ENCODE measurements at places on chromosomes 11 and 22.

- no peak for DNase-seq
Observed at GRCh38 chr11:19018901-19019300, 41.6 kb downstream of the MRGPRX2 start.

DNA sequence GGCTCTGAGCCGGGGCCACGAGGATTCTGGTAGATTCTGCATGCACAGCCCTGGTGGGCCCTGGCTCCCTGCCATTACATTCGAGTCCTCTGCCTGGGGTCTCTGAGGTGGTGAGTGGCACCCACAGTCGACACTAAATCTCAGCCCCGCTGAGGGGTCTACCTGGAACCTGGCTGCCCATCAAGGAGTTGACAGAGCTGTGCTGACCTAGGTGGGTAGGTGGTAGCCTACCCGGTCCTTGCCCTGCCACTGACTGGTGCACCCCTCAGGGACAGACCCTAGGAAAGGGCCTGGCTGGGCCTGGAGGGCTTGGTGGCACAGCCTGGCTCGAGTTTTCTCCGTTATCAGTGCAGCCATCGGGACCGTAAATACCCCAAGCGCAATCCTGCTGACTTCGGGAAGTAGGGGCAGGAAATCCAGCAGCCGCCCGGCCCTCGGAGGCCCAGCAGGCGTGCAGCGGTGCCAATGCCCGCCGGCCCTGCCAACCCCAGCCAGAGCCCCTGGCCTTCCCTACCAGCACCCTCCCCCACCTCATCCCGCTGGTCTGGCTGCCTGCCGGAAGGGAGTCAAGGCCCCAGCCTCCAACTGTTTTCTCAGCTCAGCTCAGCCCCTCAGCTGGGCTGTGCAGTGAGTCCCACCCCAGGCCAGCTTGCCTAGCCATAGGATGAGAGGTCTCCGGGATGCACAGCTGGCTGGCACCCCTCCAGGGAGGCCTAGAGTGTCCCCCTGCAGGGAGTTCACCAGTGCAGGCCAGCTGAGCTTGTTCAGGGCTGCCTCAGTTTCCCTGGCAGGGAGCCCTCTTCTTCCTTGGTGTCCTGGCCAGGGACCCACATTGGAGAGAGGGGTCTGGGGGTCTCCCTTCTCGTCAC is 80.4 kb upstream of the KCNQ1OT1 start:
- DNase-seq, result no peak

DNA sequence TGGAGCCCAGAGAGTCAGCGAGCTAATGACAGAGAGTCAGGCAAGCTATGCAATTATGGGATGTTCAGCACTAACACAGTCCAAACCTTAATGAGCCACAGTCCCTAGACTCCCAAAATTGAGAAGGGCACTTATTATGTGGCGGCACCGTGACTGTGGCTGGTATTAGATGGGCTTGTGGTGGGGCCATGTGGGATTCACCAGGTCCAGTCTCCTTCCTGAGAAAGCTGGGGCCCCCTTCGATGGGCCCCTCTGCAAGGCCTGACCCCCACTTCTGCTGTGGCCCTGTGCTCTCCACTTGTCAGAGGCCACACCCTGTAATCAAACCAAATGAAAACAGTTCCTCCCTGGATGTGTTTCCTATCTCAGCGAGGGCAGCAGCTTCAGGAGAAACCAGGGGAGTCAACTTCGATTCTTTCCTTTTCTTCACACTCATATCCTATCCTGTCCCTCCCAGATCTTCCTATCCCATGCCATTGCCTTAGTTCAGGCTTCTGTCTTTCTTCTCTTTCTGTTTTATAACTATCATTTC is 42.9 kb downstream of the INSC start:
- DNase-seq, result no peak

DNA sequence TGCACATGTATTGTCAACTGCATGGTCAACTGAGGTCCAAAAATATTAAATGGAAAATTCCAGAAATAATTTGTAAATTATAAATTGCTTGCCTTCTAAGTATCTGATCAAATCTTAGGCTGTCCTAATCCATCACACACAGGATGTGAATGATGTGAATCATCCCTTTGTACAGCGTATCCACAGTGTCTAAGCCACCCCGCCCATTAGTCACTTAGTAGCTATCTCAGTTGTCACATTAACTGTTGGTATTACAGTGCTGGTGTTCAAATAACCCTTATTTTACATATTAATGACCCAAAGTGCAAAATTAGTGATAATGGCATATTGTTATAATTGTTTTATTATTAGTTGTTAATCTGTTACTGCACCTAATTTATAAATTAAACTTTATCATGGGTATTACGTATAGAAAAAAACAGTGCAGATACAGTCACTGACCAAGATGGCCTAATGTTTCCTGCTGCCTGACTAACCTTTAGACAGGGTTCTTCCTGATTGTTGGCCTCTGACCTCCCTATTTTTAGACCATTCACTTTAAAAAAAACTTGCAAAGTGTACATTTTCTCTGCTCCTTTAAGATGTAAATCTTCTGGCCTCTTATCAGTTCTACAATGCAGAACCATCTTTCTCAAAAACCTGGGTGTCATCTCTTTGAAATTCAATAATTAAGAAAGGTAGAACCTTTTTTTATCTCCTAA is 2.9 kb upstream of the SVIP start:
- no peak for DNase-seq

GRCh38 chr11:93804879-93805278 is 20.8 kb downstream of the MED17 start:
- DNase-seq, result no peak

DNA sequence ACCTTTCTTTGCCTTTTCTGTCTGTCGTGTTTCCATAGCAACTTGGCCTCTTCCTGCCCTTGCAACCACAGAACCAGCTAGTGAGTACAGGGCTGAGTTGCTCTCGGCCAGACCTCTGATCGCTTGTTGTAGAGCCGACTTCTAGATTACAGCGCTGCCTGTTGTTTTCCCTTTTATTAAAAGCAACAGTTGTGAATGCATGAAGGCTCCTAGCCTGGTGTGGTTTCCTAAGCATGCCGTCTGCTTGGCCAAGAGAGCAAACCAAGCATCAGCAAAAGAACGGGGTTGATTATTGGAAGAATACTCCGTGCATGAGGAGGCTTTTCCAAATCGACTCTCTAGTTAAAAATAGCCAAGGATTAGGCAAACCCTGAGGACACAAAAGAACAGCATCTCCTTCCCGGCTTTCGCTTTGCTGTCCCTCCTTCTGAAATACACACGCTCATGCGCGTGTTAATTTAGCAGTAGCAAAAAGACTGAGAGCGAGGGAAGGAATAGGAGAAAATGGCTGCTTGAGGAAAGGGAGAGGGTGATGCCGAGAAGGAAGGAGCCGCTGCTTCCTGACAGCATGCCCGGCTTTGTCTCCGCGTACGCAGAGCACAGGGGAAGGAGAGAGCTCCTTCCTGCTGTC is 71.5 kb upstream of the TTC12 start:
- DNase-seq, result no peak

DNA sequence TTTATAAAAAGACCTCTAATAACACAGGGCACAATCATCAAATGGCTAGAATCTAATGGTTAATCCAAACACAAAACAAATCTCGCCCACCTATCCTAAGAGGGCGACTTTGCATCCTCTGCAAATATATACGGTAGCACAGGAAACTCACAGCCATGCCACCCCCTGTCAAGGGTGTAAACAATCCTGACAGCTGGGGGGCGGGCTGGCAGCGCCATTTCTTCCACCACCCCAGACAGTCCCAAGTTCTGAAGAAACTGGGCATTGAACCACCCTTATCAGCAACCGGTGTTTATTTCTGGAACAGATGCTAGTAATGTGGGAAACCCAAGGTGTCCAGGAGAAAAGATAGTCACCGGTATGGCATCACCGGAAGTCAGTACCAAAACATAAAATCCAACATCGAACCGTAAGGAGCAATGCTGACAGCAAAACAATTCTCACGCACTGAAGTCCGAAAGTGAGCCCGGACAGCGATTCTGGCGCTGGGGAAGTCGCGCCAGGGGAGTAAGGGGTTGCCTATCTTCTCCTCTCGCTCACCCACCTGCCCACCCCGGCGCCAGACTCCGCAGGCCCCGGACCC is 825 bp downstream of the FBXO3 start:
- no peak for DNase-seq

DNA sequence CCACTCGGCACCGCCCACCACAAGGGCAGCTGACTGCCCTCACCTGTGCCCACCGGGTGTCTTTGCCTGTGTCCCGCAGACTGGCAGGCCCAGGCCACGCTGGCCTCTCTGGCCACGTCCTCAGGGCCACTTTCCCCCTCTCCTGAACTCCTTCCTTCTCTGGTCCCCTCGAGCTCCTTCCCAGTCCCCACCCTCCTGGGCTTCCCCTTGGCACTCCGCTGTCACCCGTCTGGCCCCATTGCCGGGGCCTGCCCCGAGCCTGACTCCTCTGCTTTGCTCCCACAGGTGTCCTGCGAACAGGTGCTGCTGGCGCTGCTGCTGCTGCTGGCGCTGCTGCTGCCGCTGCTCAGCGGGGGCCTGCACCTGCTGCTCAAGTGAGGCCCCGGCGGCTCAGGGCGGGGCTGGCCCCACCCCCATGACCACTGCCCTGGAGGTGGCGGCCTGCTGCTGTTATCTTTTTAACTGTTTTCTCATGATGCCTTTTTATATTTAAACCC is 14.2 kb downstream of the MCAT start:
- DNase-seq, result no peak

DNA sequence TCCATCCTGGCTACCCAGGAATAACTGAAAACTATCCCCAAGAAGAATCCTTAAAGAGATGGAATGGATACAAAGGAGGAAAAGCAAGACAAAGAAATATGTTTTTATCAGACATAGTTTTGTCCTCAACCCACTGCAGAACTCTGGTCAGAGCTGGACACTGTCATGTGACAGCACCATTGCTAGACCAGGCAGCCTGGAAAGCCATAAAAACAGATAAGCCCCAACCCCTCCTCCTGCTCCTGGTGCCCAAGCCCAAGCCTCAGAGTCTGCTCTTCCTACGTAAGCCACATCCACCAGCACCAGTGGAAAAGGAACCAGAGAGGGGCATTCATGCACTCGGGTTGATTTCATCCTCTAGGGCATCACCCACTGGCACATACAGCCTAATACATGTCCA is 116.9 kb downstream of the TRIM29 start:
- DNase-seq, result no peak

DNA sequence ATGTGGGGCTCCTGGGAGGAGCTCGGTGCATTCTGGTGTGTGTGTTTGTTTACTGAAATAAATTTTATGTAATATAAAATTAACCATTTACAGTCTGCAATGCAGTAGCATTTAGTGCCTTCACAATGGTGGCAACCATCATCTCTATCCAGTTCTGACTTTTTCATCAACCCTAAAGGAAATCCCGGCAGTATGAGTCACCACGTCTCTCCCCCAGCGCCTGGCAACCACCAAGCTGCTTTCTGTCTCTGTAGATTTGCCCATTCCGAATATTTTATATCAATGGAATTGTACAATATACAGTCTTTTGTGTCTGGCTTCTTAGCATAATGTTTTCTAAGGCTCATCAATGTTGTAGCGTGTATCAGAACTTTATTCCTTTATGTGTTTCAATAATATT is 300.5 kb downstream of the MIAT start:
- no peak for DNase-seq

DNA sequence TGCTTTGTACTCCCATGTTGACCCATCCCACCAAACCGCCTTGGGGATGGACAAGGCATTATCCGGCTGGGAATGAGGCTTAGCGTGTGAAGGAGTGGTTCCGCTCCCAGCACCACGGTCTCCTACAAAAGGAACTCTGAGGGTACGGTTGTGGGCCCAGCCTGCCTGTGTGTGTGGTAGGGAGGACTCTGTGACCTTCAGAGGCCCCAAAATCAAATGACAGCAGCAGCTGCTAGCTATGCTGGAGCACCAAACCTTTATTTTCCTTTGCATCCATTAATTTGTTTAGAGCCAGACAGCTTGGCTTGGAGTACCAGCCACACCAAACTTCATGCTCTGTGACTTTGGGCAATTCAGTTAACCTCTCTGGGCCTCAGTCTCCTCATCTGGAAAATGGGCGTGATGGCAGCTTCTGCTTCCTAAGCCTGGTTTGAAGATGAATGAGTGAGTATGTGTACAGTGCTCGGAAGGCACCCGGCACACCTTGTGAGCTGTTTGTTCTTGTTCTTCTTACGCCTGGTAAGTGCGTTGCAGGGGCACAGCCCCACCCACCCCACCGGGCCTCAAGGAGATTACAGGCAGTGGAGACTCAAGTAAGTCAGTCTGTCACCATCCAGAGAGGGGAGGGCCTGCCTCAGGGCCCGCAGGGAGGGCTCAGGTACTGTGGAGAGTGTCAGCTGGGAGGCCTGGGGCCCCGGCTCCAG is 25.3 kb downstream of the MB start:
- no peak for DNase-seq

GRCh38 chr11:63832336-63832735 is 6.6 kb upstream of the MARK2 start:
- DNase-seq, result no peak

GRCh38 chr11:110986016-110986415 is 259.5 kb upstream of the POU2AF2 start:
- no peak for DNase-seq

DNA sequence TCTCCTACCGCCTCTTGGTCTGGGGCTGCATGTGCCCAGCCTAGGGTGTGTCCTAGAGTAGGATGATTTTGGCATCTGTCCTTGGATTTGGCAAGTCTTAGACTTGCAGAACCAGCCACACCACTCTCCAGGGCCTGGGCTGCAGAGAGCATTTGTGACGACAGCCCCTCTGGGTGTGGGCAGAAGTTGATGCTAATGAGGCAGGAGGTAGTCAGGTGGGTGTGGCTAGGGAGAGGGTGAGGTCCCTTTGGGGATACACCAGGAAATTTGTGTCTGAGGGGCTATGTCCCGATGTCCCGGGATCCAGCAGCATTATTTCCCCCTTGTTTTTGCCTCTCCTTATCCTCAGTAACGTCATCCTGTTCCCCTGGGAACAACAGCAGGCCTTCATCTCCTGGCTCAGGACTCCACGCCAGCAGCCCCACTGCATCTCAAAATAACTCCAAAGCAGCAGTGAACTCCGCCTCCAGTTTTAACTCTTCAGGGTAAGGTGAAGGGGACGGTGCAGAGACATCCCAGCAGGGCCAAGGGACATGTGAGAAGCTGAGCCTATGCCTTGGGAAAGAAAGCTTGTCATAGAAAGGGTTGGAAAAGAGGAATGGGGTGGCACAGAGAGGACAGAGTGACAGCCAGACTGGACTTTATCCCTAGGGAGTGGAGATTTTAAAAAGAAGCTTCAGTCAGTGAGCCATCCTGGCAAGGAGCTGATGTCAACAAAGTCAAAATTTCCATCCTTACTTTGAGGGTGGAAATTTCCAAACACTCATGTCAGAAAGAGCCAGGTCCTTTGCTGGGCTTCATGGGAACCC is 8.0 kb upstream of the TLCD5 start:
- no peak for DNase-seq

DNA sequence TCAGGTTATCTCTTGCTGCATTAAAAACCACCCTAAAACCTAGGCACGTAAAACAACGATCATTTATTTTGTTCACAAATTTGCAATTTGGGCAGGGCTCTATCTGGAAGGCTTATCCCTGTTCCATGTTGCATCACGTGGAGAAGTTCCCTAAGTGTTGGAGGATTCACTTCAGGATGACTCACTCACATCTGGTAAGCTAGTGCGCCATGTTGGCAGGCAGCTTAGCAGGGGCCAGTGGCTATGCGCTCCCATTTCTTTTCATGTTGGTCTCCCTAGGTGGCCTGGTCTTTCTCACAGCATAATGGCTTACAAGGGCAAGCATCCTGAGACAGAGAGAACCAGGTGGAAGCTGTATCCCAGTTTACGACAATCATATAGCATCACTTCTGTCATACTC is 226.8 kb downstream of the BLID start:
- DNase-seq, result no peak

- DNase-seq, result no peak
Observed at GRCh38 chr11:12677131-12677530, 2.9 kb downstream of the TEAD1 start.

- DNase-seq, result no peak
Observed at GRCh38 chr22:17884893-17885292, 110.6 kb upstream of the BID start.
